ENCODE measurements at places on chromosomes 12 and 14.

DNA sequence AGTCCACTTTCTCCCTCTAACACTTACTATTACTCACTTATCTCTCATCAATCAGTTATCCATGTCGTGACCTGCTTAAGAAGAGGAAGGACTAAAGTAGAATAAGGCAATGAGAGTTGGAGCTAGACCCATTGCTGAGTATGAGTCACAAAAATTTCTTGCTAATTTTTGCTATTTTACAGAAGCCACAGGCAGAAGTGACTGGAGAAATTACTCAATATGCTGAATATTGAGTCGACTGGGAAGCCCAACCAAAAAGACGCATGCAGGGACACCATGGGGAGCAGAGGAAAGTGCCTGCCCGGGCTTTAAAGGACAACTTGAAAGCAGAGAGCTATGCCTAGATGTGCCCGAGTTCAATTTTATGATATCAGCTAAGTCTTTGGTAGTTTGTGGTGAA, 115.4 kb upstream of the FOXG1 start:
- H3K27me3 ChIP-seq: no peaks in the 10 kb centered on the region
- DNase-seq: peak; percentile 54
- no peaks in the 10 kb centered on the region for H3K36me3 ChIP-seq

GRCh38 chr14:89040080-89040459, 215.6 kb downstream of the TTC8 start:
- H3K4me1 ChIP-seq: peaks cover 7% of the 10 kb centered on the region
- H3K36me3 ChIP-seq: no peaks in the 10 kb centered on the region
- H3K27me3 ChIP-seq: peaks cover 4% of the 10 kb centered on the region
- no peak overlapping the region for H3K27ac ChIP-seq

GRCh38 chr14:50047274-50047676, 69.1 kb downstream of the VCPKMT start:
- H3K4me3 ChIP-seq: no peak overlapping the region
- H3K27ac ChIP-seq: no peak overlapping the region
- no peaks in the 10 kb centered on the region for H3K27me3 ChIP-seq

GRCh38 chr12:95141310-95141709, 67.9 kb upstream of the NR2C1 start:
- peaks cover 5% of the 10 kb centered on the region for H3K4me1 ChIP-seq
- H3K36me3 ChIP-seq: peaks cover 3% of the 10 kb centered on the region
- no peak for DNase-seq
- H3K27me3 ChIP-seq: no peaks in the 10 kb centered on the region

DNA sequence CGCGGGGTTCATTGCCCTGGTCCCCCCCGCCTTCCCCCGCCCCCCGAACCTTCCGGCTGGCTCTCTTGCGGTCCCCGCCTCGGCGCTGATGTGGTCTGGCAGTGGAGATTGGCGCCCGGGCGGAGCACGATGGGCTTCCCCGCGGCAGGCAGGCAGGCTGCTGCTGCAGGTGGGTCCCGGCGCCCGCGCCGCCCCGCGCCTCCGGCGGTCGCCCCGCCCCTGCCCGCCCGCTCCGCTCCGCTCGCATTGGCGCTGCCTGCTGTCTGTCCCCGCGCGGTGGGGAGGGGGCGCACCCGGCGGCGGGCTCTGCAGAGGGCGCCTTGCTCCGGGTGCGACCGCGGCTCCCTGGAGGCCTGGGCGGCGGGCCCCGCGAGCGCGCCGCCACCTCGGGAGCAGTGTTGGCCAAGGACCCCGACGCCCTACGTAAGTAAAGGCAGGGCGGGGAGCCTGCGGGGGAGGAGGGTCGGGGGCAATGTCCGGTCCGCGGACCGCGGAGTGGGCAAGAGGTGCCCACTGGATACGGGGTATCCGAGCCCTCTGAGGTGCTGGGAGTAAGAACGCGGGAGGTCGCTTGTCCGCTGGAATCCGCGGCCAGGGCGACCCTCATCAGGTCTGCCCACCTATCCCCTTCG, at the start of gene AKAP5:
Gene AKAP5, plus strand, starts transcription at position 309 of the 632 bp plus-strand sequence. CDS start 2,896 bp downstream, outside the sequence.
- peaks cover 2% of the 10 kb centered on the region for H3K4me1 ChIP-seq
- peak; percentile 32 for DNase-seq
- peaks cover 5% of the 10 kb centered on the region for H3K36me3 ChIP-seq
- no peaks in the 10 kb centered on the region for H3K27me3 ChIP-seq
- peak within 1 kb of the TSS; percentile 82 for H3K4me3 ChIP-seq
- peak within 1 kb of the TSS; percentile 50 for H3K27ac ChIP-seq

All from mesenchymal stem cell (in vitro differentiated cells and primary cell).